ENCODE measurements at places on chromosomes 6 and 20.

GRCh38 chr20:36644706-36645095 is 1.3 kb downstream of the SLA2 start:
- H3K4me3 ChIP-seq = no peak overlapping the region
- H3K27ac ChIP-seq = no peak overlapping the region
- H3K4me1 ChIP-seq = peaks cover 13% of the 10 kb centered on the region
- H3K27me3 ChIP-seq = no peaks in the 10 kb centered on the region

DNA sequence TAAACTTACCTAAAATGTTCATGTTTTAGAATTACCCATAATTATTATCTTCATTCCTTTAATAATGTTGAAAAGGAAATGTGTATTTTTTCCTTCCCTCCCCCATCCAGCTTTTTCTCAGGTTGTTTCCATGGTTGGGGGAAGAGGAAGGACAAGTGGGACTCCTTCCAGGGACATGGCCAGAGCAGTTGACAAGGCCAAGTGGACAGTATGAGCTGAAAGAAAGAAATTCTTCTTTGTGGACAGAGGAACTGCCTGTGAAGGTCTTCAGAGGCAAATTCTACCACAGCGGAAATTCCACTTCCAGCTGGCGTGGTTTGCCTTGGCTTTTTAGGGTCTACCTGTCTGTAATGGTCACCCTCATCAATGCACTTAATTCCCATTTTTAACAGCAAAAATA is 33.8 kb downstream of the RIN2 start:
- peaks cover 8% of the 10 kb centered on the region for H3K36me3 ChIP-seq
- DNase-seq = no peak
- no peak overlapping the region for H3K27ac ChIP-seq

- H3K4me1 ChIP-seq = peaks cover 10% of the 10 kb centered on the region
- no peak overlapping the region for H3K4me3 ChIP-seq
- H3K36me3 ChIP-seq = peaks cover 25% of the 10 kb centered on the region
These were observed 38.0 kb downstream of the RCAN2 start for GRCh38 chr6:46453216-46453615.

GRCh38 chr6:155201461-155202226 is 62.2 kb upstream of the CLDN20 start:
- peaks cover 5% of the 10 kb centered on the region for H3K4me1 ChIP-seq
- DNase-seq = no peak
- no peaks in the 10 kb centered on the region for H3K27me3 ChIP-seq
- H3K27ac ChIP-seq = peak overlapping the region; percentile 45
- H3K36me3 ChIP-seq = no peaks in the 10 kb centered on the region
- no peak overlapping the region for H3K4me3 ChIP-seq

DNA sequence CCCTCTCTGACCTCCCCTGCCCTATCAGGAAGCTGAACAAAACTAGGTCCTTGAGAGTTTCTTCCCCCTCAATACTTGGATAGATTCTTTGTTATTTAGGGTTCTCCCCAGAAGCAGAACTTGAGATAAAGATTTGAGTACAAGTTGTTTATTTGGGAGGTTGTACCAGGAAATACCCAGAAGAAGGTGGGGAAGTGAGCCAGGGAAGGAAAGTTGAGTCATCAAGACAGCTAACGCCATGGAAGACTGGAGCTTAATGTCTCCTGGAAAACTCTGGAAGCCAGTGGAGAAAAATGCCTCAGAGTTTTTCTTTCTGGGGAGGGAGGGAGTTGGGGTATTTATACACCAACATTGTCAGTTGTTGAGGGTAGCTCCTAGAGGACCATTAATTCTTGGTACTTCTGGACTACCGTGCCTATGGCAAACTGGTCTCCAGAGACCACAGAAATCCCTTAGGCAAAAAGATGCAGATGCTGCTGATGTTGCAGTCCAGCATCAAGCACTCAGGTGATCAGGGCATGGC is 102.6 kb upstream of the ZFP64 start:
- H3K36me3 ChIP-seq = no peaks in the 10 kb centered on the region
- DNase-seq = no peak
- H3K4me1 ChIP-seq = peaks cover 7% of the 10 kb centered on the region
- no peak overlapping the region for H3K27ac ChIP-seq
- no peaks in the 10 kb centered on the region for H3K27me3 ChIP-seq
- no peak overlapping the region for H3K4me3 ChIP-seq

- peaks cover 21% of the 10 kb centered on the region for H3K27me3 ChIP-seq
- no peaks in the 10 kb centered on the region for H3K36me3 ChIP-seq
- no peak overlapping the region for H3K4me3 ChIP-seq
These were observed 91.8 kb upstream of the PMEPA1 start for GRCh38 chr20:57801581-57801980.

GRCh38 chr20:46838011-46838410 is 56.6 kb upstream of the EYA2 start:
- H3K27ac ChIP-seq = no peak overlapping the region
- H3K27me3 ChIP-seq = no peaks in the 10 kb centered on the region
- no peaks in the 10 kb centered on the region for H3K36me3 ChIP-seq
- no peak overlapping the region for H3K4me3 ChIP-seq

GRCh38 chr6:16136621-16137450 is 8.0 kb downstream of the MYLIP start:
- no peaks in the 10 kb centered on the region for H3K27me3 ChIP-seq
- DNase-seq = no peak
- H3K4me3 ChIP-seq = peak overlapping the region; percentile 41
- H3K4me1 ChIP-seq = peaks cover 48% of the 10 kb centered on the region
- peaks cover 37% of the 10 kb centered on the region for H3K36me3 ChIP-seq

- H3K4me3 ChIP-seq = no peak overlapping the region
- H3K27me3 ChIP-seq = no peaks in the 10 kb centered on the region
- peaks cover 26% of the 10 kb centered on the region for H3K36me3 ChIP-seq
- H3K4me1 ChIP-seq = no peaks in the 10 kb centered on the region
These were observed 42.1 kb downstream of the MDN1 start for GRCh38 chr6:89777455-89777854.

- no peaks in the 10 kb centered on the region for H3K36me3 ChIP-seq
- DNase-seq = no peak
- H3K4me1 ChIP-seq = no peaks in the 10 kb centered on the region
- H3K27ac ChIP-seq = no peak overlapping the region
- H3K4me3 ChIP-seq = no peak overlapping the region
These were observed 37.5 kb upstream of the FUT9 start for GRCh38 chr6:95978230-95978629.

DNA sequence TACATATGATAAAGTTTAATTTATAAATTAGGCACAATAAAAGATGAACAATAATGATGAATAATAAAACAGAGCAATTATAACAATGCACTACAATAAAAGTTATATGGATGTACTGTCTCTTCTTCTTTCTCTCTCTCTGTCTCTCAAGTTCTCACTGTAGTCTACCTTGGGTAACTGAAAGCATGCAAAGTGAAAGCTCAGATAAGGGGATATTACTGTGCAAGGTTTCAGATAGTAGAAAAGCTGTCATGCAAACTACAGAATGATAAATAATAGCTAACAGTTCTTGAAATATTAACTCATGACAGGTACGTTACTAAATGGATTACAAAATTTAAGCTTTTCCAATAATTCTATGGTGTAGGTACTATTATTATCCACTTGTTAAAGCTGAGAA is 311.9 kb upstream of the PRDM1 start:
- DNase-seq = no peak
- no peaks in the 10 kb centered on the region for H3K36me3 ChIP-seq
- no peak overlapping the region for H3K27ac ChIP-seq
- H3K27me3 ChIP-seq = no peaks in the 10 kb centered on the region

DNA sequence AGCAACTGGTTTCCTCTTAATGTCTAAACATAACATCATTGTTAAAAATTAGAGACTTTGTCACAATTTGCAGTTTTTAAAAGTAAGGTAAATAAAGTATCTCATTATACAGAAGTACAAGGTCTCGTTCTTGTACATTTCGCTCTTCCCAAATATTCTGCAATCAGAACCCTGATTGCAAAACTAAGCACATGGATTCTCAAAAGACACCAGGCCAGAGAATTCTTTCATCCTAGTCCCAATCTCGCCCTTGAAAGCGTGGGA is 355 bp upstream of the AKAP7 start:
- peak overlapping the region; percentile 80 for H3K4me3 ChIP-seq
- peaks cover 5% of the 10 kb centered on the region for H3K36me3 ChIP-seq
- no peak for DNase-seq
- H3K27ac ChIP-seq = peak overlapping the region; percentile 92

- H3K4me3 ChIP-seq = no peak overlapping the region
- H3K4me1 ChIP-seq = peaks cover 2% of the 10 kb centered on the region
- peak overlapping the region; percentile 90 for H3K27ac ChIP-seq
These were observed 97.5 kb downstream of the ZMYND8 start for GRCh38 chr20:47258745-47259695.

- H3K27ac ChIP-seq = peak overlapping the region; percentile 69
- H3K4me1 ChIP-seq = peaks cover 12% of the 10 kb centered on the region
- H3K4me3 ChIP-seq = no peak overlapping the region
- no peaks in the 10 kb centered on the region for H3K27me3 ChIP-seq
- no peak for DNase-seq
These were observed 109.1 kb downstream of the TSHZ2 start for GRCh38 chr20:53080969-53081871.

- no peaks in the 10 kb centered on the region for H3K4me1 ChIP-seq
- H3K27me3 ChIP-seq = peaks cover 6% of the 10 kb centered on the region
- no peaks in the 10 kb centered on the region for H3K36me3 ChIP-seq
- DNase-seq = no peak
- no peak overlapping the region for H3K27ac ChIP-seq
These were observed 42.3 kb upstream of the RALGAPA2 start for GRCh38 chr20:20754714-20755113.

DNA sequence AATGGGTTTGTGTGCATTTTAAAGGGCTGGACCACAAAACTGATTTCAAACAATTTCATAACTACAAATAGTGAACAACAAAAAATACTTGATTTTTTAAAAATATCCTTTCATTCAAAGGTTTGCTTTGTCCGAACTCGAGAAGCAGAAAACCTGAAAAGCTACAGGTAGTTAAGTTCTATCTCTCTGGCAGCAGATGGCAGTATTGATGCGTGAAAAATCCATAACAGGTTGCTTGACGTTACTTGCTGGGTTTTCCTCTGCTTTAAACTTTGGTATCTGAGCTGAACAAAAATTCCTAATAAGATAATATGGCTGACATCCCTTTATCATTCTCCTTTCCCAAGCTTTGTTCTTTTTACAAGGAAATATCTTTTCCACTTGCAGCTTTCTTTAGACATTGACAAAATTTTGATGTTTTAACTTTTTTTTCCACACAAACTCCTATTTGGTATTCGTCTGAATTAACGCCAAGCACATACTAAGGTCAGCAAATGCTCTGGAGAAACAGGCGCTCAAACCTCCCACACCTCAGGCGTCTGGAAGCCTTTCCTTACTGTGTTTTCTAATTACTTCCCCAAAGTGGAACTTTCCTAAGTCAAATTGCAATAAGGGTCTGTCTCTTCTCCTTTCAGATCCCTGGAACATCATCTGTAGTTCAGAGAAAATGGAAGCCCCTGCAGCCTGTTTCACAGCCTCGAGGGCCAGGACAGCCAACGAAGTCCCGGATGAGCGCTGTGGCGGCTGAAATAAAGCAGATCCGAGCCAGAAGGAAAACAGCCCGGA is 50.3 kb upstream of the GFRAL start:
- peak overlapping the region; percentile 52 for H3K4me3 ChIP-seq
- H3K27ac ChIP-seq = no peak overlapping the region
- DNase-seq = no peak
- H3K36me3 ChIP-seq = no peaks in the 10 kb centered on the region
- peaks cover 10% of the 10 kb centered on the region for H3K4me1 ChIP-seq

GRCh38 chr20:48288930-48289507 is 503.7 kb upstream of the SULF2 start:
- DNase-seq = no peak
- peaks cover 41% of the 10 kb centered on the region for H3K4me1 ChIP-seq
- H3K4me3 ChIP-seq = no peak overlapping the region
- peaks cover 10% of the 10 kb centered on the region for H3K27me3 ChIP-seq
- H3K27ac ChIP-seq = peak overlapping the region; percentile 43
- H3K36me3 ChIP-seq = no peaks in the 10 kb centered on the region

DNA sequence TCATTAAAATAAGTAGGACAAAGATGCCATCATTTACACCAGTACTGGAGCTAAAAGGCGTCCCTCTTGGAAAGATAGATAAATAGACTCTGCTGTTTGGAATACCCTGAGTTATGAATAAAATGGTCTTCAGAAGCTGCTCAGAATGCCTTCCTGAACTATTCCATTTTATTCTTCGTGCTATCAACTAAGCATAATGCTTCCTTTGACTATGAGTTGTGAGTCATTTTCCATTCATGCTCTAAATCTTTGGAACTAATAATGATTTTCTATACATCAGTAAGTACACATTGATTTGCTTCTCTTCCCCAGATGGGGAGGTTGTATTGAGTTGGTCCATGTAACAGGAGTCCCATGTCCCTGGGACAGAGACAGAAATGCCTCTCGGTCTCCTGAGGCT is 98.3 kb upstream of the PDE7B start:
- no peaks in the 10 kb centered on the region for H3K27me3 ChIP-seq
- no peak for DNase-seq
- no peak overlapping the region for H3K27ac ChIP-seq

DNA sequence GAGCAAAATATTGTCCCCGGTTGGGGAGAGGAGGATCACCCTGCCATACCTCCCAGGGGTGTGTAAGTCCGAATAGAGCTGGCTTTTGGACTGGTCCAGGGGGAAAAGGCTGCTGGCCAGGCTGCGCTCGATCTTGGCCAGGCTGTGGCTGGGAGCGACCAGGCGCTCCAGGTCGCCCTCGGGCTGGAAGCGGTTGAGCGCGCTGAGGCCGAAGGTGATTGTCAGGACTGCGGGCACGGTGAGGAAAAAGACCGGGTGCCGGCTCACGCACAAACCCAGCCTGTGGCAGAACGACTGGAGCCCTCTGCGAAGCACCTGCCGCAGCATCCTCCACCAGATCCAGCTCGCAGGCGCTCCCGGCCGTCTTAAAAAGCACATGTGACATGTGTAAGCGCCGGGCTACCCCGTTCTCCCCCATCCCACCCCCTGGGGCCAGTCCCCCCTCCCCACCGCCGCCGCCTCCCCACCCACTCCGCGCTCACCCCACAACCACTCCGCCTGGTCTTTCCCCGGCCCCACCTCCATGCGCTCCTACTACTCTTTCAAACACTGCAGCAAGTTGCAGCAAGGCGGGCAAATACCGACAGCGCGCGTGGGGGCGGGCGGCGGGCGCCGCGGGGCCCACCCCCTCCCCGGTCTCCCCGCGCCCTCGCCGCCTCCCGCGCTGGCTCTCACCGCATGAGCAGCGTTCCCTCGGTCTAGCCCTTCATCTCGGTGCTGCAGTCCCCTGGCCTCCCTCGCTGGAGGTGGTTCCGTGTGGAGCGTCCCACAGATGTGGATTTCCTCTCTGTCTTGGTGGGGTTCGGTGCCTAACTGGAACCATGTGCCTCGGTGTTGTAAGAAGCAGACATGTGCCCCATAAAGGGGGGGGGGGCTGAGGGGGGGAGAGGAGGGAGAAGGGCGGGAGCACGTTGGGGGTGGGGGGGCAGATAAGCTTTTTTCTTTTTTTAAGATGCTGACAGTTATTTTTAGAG is 42.4 kb downstream of the PTCHD4 start:
- H3K4me1 ChIP-seq = peaks cover 9% of the 10 kb centered on the region
- H3K27me3 ChIP-seq = peaks cover 46% of the 10 kb centered on the region
- DNase-seq = peak; percentile 21
- peak overlapping the region; percentile 69 for H3K4me3 ChIP-seq
- no peaks in the 10 kb centered on the region for H3K36me3 ChIP-seq
- no peak overlapping the region for H3K27ac ChIP-seq

Measured in progenitor cell of endocrine pancreas (in vitro differentiated cells).